Stimulated activated naive CD4-positive, alpha-beta T cell (primary cell): ENCODE measurements at places on chromosomes 16 and 17.

GRCh38 chr16:4859900-4860255 is 12.6 kb downstream of the UBN1 start:
- DNase-seq: no peak

DNA sequence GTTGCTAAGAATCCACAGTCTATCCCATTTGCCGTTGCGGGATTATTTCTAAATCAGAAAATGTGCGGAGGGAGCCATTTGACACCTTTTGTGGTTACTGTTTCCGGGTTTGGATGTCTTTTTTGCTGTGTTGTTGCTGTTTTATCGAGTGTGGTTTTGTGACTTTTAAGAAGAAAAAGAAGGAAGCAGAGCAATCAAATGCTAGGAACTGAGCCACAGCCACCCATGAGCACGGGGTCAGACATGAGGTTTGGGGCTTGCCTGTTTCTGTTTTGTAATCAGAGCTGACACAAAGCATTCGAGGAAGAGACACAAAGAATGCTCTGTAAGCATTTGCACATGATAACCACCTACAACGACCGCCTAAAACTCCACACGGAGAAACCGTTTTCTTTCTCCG is 53.1 kb upstream of the CHMP6 start:
- peak; percentile 25 for DNase-seq

GRCh38 chr17:48627623-48628521 is 1.7 kb upstream of the HOXB9 start:
- no peak for DNase-seq

- no peak for DNase-seq
Measured at GRCh38 chr16:4002121-4002520, 114.1 kb downstream of the ADCY9 start.

- no peak for DNase-seq
Measured at GRCh38 chr17:17782523-17783115, 54.2 kb downstream of the SREBF1 start.

DNA sequence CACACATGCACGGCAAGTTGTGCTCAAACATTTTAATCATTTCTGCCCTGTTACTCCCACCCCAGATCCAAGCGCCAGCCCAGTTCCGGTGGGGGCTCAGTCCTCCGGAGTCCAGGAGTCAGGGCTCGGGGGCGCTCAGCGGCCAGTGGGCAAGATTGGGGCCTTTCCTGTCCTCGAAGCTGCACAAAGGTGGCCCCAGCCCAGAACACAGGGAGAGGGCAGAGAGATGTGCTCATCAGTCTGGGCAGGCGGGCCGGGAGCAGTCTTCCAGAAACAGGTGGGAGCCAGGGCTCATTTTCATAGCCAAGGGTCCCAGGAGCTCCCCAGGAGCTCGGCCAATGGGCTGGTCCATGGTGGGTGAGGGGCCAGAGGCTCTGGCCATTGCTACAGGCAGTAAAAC is 4.1 kb downstream of the PRSS8 start:
- no peak for DNase-seq

DNA sequence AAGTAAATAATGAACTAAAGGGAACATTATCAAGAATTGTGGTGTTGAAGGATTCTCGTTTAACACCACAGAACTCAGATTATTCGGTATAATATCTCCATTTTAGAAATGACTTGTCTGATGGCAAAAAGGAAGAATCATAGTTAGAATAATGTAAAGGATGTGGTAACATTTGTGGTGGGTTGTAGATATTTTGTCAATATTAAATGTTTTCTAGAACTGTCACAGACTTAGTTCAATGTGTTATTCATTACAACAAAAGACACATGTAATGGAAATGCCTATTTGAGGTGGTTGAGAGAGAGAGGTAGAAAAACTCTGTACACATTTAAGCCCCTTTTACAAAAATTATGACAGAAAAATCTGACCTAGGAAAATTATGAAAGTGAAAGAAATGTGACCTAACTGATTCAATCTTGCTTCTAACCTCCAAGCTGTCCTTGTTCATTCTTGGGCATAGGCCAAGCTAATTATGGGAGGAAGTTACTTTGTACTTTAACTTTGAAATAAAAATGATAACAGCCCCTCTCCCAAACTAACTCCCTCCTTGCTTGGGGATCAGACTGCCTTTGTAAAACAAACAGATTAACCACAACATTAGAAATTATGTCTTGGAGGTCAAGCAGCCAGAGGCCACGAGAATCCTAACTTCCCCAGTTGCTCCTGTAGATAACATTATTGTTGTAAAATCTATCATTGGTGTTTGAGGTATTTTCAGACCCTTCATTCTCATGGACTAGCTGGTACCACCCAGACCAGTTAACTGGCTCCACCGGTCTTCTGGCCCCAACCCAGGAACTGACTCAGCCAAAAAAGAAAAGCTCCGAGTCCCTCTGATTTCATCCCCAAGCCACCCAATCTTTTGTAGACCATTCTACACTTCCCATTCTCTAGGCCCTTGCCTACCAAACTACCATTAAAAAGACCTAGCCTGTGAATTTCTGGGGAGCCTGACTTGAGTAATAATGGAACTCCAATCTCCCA is 1287.8 kb upstream of the CDH8 start:
- no peak for DNase-seq

DNA sequence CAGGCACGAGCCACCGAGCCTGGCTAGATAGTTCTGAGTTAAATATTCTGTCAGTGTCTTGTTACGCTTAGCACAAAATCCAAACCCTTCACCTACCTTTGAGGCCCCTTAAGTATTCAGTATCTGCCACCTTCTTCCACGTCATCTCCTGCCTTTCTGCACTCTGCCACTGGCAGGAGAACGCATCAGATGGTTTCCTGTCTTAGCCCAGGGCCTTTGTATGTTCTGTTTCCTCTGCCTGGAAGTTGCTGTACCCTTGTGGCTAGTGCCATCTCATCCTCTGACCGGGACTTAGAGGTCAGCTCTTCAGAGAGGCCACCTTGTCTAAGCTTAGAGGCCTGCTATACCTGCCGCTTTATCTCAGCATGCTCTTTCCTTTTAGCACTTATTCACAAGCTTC is 67.5 kb upstream of the LGALS9 start:
- no peak for DNase-seq

DNA sequence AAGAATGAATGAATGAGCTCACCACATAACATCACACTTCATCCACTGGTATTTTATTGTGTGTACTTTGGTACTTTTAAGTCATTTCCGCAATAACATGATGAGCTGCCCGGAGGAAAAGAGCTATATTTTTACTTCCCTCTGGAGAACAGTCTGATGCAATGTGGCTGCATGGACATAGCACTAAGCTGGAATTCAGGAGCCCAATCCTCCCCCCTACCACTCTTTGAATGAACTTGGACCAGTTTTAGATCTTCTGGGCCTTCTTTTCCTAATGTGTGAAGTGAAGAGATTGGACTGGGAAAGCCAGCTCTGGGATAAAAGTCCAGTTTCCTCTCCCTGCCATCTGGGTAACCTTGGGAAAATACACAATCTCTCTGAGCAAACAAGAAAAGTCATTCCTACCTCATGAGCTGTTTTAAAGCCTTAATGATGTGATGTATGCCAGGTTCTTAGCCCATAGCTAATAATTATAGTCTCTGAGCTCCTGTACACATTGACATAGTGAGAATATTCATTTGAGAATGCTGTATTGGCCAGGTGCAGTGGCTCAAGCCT is 79.3 kb downstream of the ABCC12 start:
- no peak for DNase-seq

DNA sequence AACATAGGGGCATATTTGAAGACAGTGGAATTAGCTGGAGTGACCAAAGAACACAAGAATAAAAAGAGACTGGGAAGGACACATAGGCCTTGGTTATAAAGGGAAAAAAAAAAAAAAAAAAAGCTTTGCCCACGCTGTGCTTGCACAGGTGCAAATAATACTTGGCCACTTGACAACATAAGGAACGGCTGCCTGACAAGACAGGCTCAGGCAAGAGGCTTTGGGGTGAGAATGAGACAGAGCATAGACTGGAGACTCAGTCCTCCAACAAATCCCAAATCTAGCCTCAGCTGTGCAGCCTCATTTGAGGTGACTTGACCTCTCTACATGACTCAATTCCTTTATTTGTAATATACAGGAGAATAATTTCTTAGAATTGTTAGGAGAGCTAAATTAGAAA is 332.8 kb upstream of the DYNLRB2 start:
- no peak for DNase-seq

- no peak for DNase-seq
Measured at GRCh38 chr16:8283195-8283594, 307.1 kb downstream of the TMEM114 start.

DNA sequence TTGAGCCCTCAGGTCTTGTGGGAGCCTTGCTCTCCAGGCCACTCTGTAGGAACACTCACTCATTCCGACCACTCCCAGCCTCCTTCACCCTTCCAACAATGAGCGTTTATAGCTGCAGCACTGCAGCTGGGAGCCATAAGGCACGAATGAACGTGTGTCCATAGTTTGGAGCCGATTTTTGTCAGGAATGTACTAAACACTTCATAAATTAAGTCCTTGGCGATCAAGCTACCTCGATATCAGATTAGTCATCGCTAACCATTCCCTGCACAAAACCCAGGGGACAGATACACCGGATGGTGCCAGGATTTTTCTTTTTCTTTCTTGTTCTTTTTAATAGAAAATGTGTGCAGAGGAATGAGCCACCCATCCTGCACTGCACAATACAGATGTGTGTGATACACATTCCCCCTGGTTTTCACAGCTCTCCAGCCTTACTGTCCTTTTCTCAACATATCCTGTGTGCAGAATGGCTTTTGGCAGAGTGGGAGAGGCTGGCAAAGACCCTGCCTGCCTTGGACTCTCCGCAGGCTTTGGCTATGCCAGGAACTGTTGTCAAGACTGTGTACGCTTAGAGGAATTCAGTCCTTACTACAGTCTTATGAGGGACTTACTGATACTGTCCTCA is 68.4 kb upstream of the ELAC2 start:
- DNase-seq: no peak

DNA sequence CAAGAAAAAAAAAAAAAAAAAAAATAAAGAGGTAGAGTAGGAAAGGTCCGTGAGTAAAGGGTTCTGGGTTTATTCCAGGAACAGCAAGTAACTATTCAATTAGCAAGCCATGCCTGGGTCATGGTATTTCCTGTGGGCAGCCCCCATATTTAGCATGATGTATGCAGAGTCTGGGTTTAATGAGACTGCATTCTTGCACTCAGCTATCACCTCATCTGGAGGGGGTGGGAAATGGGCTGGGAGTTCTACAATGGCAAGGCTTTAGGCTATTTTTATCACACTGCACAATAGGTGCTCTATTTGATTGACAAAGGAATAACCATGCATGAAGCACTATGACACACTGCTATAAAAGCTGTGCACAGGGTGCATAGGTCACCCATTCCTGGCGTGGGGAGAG is 104.0 kb upstream of the CCL2 start:
- DNase-seq: no peak

DNA sequence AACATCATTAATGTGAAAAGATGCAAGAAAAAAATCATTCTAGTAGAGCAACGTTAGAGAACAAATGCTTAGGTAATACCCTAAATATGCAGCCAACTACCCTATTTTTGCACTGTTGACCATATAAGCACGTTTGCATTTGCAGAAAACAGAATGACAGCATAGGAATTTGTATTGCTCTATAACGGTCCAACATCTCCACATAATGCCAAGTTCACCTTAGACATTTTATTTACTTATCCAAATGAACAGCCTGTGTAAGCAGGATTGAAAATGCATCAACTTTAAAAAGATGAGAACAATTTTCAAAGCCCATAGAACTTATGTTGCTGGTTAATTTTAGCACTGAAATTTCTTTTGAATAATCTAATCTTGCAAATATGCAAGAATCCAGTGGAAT is 19.1 kb upstream of the RSL1D1 start:
- no peak for DNase-seq

DNA sequence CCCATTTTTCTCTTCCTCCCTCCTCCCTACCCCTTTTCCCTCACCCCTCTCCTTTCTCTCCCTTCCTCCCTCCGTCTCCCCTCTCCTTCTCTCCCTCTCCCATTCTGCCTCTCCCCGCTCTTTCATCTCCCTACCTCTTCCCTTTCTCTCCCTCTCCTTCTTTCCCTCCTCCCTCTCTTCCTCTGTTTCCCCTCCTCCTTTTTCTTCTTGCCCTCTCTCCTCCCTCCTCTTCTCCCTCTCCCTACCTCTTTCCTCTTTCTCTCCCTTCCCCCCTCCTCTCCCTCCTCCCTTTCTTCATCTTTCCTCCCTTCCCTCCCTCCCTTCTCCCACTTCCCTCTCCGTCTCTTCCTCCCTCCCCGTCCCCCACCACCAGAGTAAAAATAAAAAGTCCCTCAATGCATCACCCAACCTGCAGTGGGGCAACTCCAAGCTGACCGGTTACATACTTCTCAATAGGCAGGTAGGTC is 10.4 kb downstream of the CHD9NB start:
- DNase-seq: no peak

DNA sequence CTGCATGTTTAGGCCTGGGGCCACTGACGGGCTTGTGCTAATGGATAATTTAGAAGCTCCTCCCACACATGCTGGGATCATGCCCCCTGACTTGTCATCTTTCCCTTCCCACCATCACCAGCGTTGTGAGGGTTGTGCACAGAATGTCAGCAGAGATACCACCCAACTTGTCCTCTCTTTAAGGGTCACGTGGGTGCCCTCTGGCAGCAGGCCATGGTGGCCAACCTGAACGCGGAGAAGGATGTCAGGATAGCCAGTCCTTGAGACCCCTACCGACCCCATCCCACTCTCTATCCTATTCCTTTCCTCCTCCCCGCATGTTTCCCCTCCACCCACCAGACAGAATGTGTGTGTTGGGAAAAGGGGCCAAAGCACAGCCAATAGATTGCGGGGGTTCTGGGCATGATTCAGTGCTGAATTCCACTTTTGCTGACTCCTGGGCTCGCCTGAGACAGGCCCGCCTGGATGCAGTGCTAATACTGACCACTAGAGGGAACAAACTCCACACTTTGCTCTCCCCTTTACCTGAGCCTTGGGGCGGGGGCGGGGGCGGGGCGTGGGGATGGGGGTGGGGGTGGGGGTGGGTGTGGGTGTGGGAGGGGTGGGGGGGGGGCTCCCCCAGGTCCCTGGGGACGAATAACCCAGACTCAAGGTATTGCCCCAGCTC is at the start of gene GH2:
Gene GH2 (minus strand): TSS at position 10 of the 667 bp plus-strand sequence. CDS start 143 bp downstream, outside the sequence.
- DNase-seq: peak; percentile 53

- DNase-seq: no peak
Measured at GRCh38 chr16:24993722-24994686, 21.2 kb downstream of the ARHGAP17 start.

DNA sequence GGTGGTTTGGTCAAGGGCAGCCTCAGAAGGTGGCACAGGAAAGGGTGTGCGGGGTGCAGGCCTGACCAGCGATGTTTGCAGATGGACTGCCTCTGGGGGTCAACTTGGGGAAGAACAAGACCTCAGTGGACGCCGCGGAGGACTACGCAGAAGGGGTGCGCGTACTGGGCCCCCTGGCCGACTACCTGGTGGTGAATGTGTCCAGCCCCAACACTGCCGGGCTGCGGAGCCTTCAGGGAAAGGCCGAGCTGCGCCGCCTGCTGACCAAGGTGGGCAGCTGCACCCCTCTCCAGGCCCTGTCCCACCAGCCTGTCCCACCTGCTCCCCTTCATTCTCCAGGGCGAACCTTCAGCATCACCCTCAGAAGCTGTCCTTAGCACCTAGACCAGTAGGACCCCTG is 12.5 kb downstream of the DHODH start:
- no peak for DNase-seq
